KBM-7 (cell line): ENCODE measurements at places on chromosomes 3 and 15.

DNA sequence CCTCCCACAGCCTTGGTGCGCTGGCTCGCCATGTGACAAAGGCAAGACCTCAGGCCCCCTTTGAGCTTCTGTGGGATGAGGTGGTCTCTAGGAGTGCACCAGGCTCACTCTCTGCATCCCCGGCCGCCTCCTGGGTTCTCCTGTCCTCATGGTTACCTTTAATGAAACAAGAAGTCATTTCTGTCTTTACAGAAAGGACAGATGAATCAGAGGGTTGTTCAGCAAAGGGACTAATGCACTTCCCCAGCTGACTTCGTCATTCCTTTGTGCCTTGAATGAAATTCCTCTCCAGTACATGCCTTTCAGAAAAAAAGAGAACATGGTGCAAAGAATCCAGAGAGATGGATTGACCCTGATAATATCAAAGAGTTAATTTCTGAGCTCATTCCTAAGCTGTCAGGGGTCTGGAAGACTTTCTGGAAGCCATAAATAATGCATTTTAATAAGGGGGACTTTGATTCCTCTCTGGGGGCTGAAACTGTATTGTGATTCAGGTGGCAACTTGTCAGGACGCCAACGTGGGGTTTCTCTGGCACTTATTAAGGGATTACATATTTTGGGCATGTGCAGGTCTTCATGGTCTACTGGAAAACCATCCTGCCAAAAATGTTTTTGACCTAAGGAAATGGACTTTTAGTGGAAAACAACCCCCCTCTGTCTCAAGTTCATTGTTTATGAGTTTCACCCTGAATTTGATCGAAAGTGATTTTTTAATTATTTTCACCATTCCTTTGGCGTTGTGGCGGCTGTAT, 122.7 kb downstream of the FBLN2 start:
- DNase-seq = no peak

- no peak for DNase-seq
These were observed 487.1 kb upstream of the CNTN3 start for GRCh38 chr3:75101329-75102147.

- DNase-seq = no peak
These were observed 5.6 kb downstream of the SLC25A38 start for GRCh38 chr3:39388741-39389248.

- no peak for DNase-seq
These were observed 61.0 kb downstream of the HMG20A start for GRCh38 chr15:77481670-77482069.

DNA sequence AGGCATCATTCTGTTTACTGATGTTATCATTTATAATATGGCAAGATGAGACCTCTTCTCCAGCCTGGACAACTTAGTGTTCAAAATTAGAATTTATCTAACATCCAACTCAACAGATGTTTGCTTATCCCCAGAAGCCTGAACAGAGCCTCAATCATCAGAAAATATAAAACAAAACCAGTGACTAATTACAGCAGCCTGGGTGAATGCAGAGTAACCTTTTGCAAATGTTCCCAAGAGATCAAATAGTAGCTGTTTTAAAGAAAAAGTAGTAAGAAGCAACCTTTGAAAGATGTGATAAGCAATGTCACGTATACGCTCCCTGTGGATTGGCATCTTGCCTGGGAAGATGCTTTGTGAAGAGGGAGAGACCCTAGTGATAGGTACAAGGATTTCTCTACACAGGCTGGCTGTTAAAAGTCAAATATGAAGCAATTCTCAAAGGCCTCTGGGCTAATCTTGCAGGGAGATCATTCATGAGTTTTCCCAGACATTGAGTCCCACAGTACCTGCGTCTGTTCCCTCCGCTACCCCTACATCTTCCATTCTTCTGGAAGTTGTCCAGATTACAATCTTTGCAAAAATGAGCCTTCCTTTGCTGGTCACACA, 39.3 kb upstream of the PRICKLE2 start:
- no peak for DNase-seq

- no peak for DNase-seq
These were observed 25.6 kb upstream of the MCF2L2 start for GRCh38 chr3:183454064-183454463.

DNA sequence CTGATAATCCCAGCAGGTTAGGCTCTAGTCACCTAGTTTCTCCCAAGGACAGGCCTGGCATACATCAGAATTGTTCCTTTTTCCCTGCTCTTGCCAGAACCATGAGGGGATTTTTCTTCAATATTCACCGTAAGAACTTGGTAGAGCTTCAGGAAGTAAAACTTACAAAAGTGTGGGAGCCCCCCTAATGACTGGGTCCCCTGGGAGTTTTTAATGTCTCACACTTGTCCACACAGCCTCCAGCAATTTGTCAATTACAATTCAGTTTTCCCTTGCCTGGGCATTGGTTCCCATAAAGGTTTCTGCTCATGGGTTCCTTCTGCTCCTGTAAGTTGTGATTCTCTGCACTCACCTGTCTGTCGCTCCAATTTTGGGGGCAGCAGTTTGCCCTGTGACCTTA, 28.5 kb downstream of the LHFPL4 start:
- no peak for DNase-seq

- no peak for DNase-seq
These were observed 121.0 kb downstream of the GREM1 start for GRCh38 chr15:32838820-32839219.
